ENCODE measurements at places on chromosomes 7 and 10. TPM values are rescaled to one million over a fixed set of nuclear protein-coding genes. Genes with fewer than 3 reads are reported as not detected.

The NRG3 gene
- not detected for total RNA-seq

The FAM25G gene
- not detected for total RNA-seq

The ZNF22 gene
- total RNA-seq = 5.8 TPM

The TAS2R4 gene
- 0.79 TPM for total RNA-seq

The TMEM236 gene
- total RNA-seq = not detected

The CLRN3 gene
- total RNA-seq = not detected

All from bronchial smooth muscle cell (primary cell).